ENCODE measurements at places on chromosomes 11 and 22.

GRCh38 chr22:50058906-50059880, 1.1 kb upstream of the TTLL8 start:
- DNase-seq: no peak

GRCh38 chr22:23233084-23233531, 52.8 kb downstream of the BCR start:
- no peak for DNase-seq

DNA sequence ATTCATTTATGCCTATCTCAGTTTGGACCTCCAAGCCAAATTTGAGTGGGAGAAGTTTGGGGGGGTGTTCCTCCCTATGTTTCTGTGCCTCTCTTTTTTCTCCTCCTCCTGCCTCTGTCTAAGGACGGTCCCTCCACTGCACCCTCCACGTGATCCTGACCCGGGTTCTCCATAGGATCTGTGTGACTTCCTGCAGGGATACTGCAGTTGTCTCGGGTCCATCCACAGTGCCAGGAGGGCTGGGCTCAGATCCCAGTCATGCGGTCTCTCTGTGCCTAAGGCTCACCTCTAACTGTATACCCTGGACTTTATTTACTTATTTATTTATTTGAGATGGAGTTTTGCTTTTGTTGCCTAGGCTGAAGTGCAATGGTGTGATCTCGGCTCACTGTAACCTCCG, 1354.5 kb downstream of the BRD1 start:
- no peak for DNase-seq

GRCh38 chr22:50143096-50143495, 27.4 kb upstream of the PANX2 start:
- DNase-seq: no peak

DNA sequence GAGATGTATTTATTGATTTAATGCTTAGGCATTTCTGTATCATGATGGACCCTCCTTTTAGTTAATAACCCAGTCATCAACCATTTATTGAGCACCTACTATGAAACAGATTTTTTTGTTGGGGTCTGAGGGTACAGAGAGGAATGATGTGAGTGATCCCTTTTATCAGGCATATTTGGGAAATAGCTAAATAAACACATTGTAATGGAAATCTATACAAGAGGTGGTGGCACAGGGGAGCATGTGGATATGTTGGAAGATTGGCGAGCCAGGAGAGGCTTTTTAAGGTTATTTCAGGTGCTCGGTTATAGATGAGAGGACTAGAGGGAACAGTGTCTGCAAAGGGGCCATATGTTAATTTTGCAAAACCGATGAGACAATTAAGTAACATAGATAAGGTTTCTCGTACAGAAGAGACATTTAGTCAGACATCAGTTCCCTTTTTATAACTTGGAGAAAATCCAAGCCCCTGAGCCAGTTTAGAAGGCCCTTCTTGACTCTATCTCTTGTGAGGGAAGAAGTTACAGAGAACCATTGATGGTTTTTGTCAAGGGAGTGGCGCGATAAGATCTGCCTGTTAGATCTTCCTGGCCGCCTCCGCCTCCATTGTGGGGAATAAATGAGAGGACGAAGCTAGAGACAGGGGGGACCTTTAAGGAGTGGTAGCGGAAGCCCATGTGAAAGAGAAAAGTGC, 2.0 kb downstream of the ATXN10 start:
- DNase-seq: no peak

- DNase-seq: no peak
Measured at GRCh38 chr11:2315395-2316168, 13.8 kb downstream of the TSPAN32 start.

DNA sequence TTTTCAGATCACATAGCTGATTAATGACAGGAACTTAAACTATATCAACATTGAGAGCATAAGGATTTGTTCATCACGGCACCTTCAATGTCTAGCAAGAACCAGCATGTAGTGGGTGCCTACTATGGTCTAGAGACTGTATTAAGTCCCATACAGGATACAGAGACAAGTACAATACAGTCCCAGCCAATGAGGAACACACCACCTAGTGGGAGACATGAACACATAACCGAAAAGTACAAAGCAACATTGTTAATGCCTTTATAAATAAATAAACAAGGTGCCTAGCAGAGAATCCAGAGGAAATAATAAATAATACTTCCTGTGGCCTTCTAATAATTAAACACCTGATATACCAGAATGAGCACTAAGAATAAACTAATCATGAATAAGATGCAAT, 87.7 kb upstream of the OPCML start:
- no peak for DNase-seq

- DNase-seq: no peak
Measured at GRCh38 chr11:57588046-57588710, 9.3 kb upstream of the SERPING1 start.

GRCh38 chr11:120606211-120607010, 94.9 kb downstream of the GRIK4 start:
- DNase-seq: no peak

DNA sequence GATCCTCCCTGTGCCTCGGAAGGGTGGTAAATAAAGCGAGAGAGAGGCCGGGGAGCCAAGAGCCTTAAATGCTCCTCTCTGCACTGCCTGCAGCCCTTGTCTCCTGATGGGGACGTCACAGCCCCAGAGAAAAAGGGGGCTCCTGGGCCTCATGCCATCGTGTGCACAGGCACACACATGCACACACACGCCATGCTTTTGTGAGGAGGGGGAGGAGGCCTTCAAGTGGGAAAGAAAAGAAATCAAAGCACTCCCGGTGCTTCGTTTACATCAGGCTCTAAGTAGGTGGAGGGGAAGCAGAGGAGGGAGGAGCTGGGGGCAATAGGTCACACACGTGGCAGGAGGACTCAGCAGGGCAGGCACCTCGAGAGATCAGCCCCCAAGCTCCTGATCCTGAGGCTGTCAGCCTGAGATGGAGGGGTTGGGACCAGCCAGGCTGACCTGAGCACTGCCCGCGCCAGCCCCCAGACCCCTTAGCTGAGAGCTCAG, 68.2 kb upstream of the NECTIN1 start:
- no peak for DNase-seq
